ENCODE measurements at places on chromosomes 11 and 22.
A peak's percentile ranks its signal among the peaks of the same experiment; 100 is the strongest.

DNA sequence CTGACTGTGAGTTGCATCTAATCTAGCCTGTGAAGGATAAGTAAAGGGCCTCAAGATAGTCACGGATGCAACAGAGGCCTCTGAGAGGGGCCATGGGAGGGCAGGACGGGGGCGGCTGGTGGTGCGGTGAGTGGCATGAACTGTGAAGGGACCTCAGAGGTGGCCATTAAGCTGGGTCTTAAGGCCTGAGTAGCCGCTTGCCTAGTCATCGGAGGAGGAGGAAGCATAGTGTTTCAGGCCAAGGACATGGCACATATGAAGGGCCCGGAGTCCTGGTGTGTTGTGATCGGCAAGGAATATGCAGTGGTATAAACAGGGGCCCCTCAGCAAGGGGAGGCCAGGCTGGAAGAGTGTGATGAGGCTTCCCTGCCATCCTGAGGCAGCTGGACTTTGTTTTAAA lies 51.8 kb downstream of the TRIOBP start:
- DNase-seq, result no peak

GRCh38 chr22:40637183-40638150 lies 948 bp upstream of the MRTFA start:
- DNase-seq, result no peak

GRCh38 chr22:26428515-26429457 lies at the start of gene ASPHD2:
TSS of gene ASPHD2 (plus strand) at chr22:26429260. CDS start at chr22:26433616, 4,356 bp downstream.
- peak; percentile 56 for DNase-seq

- no peak for DNase-seq
Measured at GRCh38 chr22:29377979-29378378, 10.4 kb downstream of the AP1B1 start.

- DNase-seq, result no peak
Measured at GRCh38 chr11:17774232-17775034, 39.9 kb downstream of the KCNC1 start.

- DNase-seq, result no peak
Measured at GRCh38 chr11:11572386-11572785, 49.4 kb downstream of the GALNT18 start.

GRCh38 chr11:101914341-101914737 lies 471 bp upstream of the CEP126 start:
- no peak for DNase-seq

DNA sequence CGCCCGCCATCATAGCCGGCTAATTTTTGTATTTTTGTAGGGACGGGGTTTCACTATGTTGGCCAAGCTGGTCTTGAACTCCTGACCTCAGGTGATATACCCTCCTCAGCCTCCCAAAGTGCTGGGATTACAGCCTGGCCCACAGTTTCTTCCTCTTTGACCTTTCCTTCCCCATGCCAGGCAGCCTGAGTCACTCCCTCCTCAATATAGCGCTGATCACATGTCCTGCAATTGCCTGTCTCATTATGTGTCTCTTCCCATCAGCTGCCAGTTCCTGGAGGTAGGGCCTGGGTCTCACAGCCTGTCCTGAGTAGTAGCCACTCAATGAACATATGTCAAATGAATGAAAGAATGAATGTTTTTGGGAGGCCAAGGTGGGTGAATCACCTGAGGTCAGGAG lies 43.0 kb upstream of the CCDC134 start:
- no peak for DNase-seq

DNA sequence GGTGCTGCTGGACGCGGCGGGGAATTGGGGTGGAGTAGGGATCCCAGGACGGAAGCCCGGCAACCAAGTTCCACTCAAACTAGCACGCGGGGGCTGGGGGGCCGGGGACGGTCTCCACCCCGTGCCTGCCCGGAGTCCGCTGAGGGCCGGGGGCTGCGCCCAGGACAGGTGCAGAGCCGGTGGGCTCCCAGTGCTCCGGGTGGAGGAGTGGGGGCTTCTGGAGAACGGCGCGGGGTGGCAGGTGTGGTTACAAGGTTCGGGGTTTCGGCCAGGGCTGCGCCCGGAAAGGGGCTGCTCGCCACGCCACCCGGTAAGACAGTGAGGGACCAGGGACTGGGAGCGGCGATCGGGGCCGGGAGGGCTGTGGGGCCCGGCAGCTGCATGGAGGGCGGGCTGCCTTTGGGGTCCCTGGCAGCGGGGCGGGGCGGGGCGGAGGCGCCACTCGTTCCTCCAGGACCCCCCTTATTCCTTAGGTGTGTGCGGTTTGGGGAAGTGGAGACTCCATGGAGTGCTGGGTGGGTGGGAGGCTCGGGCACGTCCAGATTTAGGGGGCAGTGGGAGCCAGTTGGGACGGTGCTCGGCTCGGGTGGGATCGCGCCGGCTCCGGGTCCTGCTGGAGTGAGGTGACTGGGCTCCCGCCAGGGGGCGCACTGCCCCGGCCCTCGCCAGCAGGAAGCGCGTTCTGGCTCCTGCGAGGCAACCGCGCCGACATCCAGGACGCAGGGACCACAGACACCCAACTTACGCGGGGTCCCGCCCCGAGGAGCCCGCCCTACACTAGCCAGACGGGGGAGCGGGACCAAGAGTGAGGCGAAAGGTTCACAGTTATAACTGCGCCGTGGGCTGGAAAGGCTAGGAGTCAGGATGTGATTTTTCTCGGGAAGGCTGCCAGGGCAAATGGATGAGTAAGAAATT lies 868 bp downstream of the TSPAN18 start:
- DNase-seq, result peak; percentile 48

GRCh38 chr11:33479231-33479630 lies 221.4 kb downstream of the C11orf91 start:
- DNase-seq, result no peak

DNA sequence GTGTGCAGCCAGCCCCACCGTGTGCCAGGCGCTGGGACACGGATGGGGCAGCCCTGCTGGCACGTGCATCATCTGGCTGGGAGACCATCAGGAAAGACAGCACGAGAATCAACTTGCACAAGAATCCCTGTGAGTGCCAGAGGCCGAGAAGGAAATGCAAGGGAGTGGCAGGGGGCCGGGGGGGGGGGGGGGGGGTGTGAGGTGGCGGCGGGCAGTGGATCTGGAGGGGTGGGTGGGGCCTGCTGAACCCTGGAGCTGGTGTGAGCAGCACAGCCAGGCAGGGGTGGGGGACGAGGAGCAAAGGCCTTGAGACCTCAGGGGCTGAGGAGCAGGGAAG lies 14.0 kb upstream of the FLRT1 start:
- DNase-seq, result no peak

- no peak for DNase-seq
Measured at GRCh38 chr11:15555161-15555560, 440.4 kb downstream of the INSC start.
